Stimulated activated CD8-positive, alpha-beta memory T cell treated with anti-CD3 and anti-CD28 coated beads, Interleukin-2, amount 100 ng/mL, for 48 hours (primary cell): ENCODE measurements at places on chromosomes 2 and 18.
A peak's percentile ranks its signal among the peaks of the same experiment; 100 is the strongest.

GRCh38 chr2:74515271-74515980, 1.2 kb downstream of the TLX2 start:
- no peak for DNase-seq

DNA sequence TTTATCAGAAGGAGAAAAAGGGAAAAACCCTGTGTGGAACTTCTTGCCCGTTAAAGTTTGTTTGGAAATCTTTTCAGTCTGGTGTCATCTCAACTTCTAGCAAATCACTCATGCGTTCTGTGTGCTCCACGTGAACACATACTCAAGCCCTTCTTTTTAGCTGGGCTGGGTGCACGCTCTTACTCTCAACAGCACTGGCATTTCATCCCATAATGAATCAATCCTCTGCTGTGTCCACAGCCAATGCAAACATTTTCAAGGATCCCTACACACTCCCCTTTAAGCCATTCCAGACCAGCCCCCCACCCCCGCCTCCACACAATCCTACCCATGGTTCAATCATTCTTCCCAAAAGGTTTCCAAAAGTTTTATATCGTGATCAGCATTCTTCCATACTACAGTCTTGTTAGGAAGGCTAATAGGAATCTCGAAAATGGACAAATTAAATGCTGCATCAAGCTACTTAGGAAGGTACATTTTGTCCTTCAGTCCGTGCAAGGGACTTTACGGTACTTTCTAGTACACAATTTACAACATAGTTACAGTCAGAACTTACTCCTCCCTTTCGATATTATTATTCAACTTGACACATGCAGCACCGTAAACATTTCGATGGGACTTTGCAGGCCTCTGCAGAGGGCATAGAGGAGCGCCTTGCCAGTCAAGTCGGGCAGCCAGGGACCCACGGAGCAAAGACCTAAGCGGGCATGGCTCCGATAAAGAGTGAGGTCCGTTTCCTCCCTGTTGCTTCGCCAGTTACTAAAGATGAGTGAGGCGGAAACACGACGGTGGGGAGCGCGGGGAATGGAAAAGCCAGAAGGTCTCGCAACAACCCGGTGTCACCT, 1.4 kb downstream of the PTGR3 start:
- no peak for DNase-seq

DNA sequence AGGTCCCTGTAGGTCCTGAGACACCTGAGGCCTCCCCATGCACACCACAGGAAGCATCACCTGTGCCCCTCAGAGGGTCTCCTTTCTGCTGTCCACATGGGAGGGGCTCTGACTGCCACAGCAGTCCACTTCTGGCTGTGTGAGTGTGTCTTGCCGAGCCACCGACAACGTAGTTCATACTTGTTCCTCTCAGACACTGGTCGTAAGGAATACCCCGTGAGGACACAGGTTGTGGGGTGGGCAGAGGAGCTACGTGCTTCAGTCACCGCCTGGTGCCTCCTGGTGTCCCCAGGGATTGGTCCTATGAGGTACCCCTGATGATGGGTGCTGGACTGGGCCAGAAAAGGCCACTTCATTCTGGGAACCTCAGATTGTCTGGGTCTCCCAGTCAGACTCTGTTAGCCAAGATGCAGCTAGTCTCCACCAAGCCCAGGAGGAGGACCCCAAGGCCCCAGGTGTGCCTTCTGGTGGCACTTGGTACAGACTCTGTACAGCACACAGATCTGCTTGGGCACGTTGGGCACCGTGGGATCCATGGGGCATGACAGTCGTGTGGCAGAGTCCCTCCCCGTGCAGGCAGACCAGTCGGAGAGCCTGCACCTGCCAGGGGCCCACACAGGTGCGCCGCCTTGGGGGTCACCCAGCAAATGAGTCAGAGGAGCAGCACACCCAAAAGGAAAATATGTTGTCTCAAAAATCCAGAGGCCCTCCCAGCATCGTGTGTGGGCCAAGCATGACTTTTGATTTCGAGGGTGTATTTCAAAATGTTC, 2.5 kb downstream of the ARHGEF4 start:
- no peak for DNase-seq

GRCh38 chr2:191115391-191115790, 35.4 kb downstream of the STAT4 start:
- DNase-seq, result peak; percentile 42

- DNase-seq, result no peak
These were observed 7.0 kb upstream of the ERFE start for GRCh38 chr2:238151628-238152235.

DNA sequence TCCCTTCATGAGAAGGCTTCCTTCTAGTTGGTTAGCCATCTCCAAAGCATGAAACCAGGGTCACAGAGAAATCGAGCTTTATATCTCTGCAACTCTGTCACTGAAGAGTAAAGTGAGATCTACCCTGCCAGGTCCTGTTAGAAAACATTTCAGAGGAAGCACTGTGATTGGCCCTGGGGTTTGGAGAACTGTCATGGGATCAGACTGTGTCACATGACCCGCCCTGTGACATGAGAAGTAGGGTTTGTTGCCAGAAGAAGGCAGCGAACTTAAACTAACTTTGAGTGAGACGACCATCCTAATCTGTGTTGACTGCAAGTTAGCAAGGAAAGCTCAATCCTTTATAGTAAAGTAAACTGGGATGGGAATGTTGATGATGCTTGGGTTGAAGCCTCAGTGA, 55.5 kb downstream of the SLC9A2 start:
- no peak for DNase-seq

DNA sequence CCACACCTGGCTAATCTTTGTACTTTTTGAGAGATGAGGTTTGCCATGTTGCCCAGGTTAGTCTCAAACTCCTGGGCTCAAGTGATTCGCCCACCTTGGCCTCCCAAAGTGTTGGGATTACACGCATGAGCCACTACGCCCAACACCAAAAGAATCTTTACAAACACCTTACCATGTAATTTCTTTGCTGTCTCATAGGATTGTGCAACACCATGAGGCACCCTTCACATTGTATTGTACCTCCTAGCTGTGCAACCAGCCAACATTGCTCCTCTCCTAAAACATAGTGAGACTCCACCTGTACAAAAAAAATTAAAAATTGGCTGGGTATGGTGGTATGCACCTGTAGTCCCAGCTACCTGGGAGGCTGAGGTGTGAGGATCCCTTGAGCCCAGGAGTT, 3.1 kb upstream of the MFSD6 start:
- DNase-seq, result no peak
